Activated CD4-positive, alpha-beta T cell treated with anti-CD3 and anti-CD28 coated beads, Interleukin-2, amount 50 U/mL, for 48 hours (primary cell): ENCODE measurements at places on chromosomes 4 and X.

GRCh38 chr4:177001271-177002175, 208.8 kb upstream of the VEGFC start:
- DNase-seq, result no peak

DNA sequence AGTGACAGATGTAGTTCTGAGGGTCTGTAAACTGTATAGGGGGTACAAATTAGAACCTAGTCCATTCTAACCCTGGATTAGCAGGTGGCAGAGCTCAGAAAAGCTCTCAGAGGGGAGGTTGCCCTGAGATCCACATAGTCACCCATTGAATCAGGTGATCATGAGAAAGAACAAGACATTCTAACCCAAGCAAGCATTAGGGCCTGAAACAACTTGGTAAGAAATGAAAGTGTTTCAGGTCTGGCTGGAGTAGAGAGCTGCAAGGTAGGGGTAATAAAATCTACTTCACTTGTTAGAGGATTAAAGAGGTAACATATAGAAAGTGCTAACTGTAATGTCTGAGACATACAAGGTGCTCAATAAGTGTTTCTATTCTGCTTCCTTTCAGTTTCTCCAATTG, 8.8 kb upstream of the BMP2K start:
- no peak for DNase-seq

- no peak for DNase-seq
These were observed 281.8 kb upstream of the TEX13A start for GRCh38 chrX:105502336-105502735.

DNA sequence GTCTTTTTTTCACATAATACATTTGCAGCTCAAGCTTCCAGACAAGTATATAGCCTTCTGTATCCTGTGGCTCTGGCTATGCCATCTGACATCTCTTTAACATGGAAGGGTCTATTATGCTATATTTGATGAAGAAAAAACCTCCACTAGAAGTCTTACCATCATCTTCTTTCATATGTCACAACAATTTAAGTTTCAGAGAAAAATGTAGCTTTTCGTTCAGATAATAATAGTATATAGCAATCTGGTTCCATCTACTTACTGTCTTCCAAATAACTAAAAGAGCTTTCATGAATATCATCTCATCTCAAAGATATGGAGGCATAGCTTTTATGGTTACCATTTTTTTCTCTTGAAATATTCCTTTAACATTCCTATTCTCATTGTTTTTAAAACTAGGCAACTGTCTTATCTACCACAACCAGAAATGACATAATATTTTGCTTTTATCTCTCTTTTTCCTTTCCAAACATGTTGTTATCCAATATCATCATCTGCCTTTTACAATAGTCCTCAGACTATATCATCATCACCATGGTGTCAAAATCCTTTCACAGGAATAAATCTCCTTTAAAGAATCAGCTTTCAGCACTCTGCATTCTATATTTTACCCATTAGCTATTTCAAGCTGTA, 1005.1 kb downstream of the PDHA2 start:
- DNase-seq, result no peak

DNA sequence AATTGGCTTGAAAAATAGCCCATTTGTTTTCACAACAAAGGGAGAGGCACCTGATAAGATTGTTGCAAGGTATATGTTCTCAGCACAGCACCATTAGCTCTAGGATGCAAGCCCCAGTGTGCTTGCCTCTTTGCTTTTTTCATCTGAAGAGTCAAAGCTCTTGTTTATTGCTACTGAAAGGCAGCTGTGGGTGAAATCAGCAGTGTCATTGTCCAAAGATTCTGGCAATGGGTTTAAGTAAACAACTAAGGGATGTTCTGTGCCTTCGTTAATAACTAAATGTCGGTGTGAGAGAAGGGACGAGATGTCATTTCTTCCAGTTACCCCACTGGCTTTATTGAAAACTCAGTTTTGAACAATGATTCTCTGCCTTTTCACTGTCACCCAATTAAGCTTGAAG, 567.7 kb downstream of the KCNIP4 start:
- DNase-seq, result no peak

GRCh38 chr4:47606482-47606881, 121.4 kb downstream of the ATP10D start:
- DNase-seq, result no peak

GRCh38 chr4:101253121-101253520, 94.2 kb downstream of the PPP3CA start:
- no peak for DNase-seq

DNA sequence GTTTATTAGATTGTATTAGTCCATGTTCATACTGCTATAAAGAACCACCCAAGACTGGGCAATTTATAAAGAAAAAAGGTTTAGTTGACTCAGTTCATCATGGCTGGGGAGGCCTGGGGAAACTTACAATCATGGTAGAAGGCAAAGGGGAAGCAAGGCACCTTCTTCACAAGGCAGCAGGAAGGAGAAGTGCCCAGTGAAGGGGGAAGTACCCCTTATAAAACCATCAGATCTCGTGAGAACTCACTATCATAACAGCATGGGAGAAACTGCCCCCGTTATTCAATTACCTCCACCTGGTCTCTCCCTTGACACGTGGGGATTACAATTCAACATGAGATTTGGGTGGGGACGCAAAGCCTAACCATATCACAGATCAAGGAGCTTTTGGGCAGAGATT, 8.1 kb upstream of the HSD17B13 start:
- no peak for DNase-seq
